ENCODE measurements at places on chromosomes 2 and 18. TPM values are rescaled to one million over a fixed set of nuclear protein-coding genes. Genes with fewer than 3 reads are reported as not detected.

The SRD5A2 gene
- not detected for polyA plus RNA-seq

The ASTL gene
- polyA plus RNA-seq, result not detected

The TMEM198 gene
- 2.2 TPM for polyA plus RNA-seq

The TRIM43 gene
- polyA plus RNA-seq, result not detected

The CCBE1 gene
- 33.6 TPM for polyA plus RNA-seq

The INPP5D gene
- polyA plus RNA-seq, result 0.23 TPM

The DPP10 gene
- polyA plus RNA-seq, result not detected

The TAF4B gene
- polyA plus RNA-seq, result 1.5 TPM

The DSG4 gene
- not detected for polyA plus RNA-seq

The RAB31 gene
- 144 TPM for polyA plus RNA-seq

The PRKAG3 gene
- polyA plus RNA-seq, result not detected

The PDCD1 gene
- polyA plus RNA-seq, result not detected

The BBS5 gene
- polyA plus RNA-seq, result 4.5 TPM

The SAG gene
- polyA plus RNA-seq, result not detected

The TSGA10 gene
- polyA plus RNA-seq, result 1.2 TPM

The VWA3B gene
- polyA plus RNA-seq, result not detected

The EPG5 gene
- polyA plus RNA-seq, result 22.6 TPM

Data from GM23248 (cell line).